Endodermal cell (in vitro differentiated cells): ENCODE measurements at places on chromosomes 4 and X. TPM values are rescaled to one million over a fixed set of nuclear protein-coding genes. Genes with fewer than 3 reads are reported as not detected.

GRCh38 chr4:52869196-52869595, 7.1 kb downstream of the RASL11B start:
- no peak for DNase-seq

GRCh38 chr4:45368832-45369231, 642.5 kb upstream of the GNPDA2 start:
- no peak for DNase-seq

DNA sequence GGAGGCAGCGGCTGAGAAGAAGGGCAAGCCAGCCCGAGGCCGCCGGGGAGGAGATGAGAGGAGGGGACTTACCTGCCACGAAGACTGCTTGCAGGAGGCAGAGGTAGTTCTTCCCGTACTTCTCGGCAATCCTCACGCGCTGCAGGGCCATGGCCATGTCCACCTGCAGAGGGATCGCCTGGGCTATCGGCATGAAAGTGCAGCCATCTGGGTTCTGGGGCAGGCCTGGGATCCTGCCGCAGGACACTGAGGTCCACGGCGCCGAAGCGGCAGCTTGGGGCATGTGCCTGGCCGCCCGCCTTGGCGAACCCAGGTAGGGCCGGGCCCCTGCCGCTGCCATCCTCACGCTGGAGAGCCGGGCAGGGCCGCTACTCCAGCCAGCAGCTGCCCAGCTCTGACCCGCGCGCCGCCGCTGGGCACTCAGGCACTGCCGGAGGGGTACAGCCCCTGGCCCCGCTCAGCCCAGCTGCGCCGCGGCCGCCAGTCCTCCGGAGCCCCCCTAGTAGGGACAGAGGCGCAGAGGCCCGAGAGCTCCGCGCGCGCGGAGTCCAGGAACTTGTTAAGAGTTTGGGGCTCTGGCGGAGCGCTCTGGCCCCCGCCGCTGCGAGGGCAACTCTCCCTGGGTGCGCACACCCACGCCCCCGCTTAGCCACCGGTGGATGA, 16.0 kb downstream of the MCF2 start:
- DNase-seq: peak; percentile 74

DNA sequence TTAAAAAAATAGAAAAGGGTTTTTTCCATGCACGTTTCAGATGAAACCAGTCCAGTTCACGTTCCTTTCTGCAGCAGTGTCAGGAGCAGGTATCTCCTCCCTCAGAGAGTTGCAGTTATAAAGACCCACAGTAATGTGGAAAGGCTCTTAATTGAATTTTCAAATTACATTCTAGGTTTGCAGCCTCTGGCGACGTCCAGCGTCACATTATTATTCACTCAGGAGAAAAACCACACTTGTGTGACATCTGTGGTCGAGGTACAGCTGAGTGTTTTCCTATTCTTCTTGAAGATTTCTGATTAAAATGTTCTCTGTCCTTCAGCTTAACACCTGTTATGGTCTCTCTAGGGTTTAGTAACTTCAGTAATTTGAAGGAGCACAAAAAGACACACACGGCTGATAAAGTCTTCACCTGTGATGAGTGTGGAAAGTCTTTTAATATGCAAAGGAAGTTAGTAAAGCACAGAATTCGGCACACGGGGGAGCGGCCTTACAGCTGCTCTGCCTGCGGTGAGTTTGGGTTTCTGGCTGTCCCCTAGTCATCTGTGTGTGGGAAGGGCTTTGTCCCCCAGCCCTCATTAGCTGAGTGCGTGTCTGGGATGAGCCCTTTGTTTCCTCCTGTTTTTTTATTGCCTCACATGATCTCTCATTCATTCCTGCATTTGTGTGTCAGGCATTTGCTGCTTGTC, 25.6 kb downstream of the ZBTB49 start:
- DNase-seq: peak; percentile 4

DNA sequence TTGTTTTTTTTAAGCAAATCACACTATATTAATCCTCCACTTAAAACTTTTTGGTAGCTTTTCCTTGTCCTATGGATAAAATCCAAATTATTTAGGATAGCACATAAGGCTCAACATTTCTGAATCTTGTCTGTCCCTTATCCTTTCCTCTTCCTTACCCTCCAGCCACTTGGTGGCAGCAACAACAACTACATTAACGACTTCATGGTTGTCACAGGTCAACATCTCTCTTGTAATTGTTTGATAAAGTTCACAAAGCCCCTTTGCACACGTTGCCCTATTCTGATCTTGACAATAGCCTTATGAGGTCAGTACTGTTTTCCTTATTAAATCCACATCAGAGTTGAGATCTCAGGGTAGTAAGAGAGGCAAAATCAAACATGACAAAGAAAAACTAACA, 269.0 kb upstream of the PABPC4L start:
- peak; percentile 73 for DNase-seq

DNA sequence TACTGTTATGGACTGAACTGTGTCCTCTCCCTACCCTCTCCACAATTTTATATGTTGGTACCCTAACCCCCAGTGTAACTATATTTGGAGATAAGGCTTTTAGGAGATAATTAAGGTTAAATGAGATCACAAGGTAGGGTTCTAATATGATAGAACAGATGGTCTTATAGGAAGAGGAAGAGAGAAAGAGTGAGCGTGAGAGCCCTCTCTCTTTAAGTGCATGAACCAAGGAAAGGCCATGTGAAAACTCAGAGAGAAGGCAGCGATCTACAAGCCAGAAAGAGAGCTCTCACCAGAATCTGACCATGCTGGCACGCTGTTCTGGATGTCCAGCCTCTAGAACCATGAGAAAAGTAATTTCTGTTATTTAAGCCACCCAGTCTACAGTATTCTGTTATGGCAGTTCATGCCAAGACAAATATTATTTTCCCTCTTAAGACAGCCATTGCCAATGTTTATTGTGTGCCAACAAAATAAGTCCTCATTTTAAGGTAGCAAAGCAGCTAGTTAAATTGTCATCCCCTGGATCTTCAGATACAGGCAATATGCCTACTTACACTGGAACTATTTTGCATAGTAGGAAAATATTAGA, 336.2 kb downstream of the MID1IP1 start:
- DNase-seq: no peak

- DNase-seq: no peak
These were observed 88.4 kb downstream of the GPR143 start for GRCh38 chrX:9677098-9677739.

DNA sequence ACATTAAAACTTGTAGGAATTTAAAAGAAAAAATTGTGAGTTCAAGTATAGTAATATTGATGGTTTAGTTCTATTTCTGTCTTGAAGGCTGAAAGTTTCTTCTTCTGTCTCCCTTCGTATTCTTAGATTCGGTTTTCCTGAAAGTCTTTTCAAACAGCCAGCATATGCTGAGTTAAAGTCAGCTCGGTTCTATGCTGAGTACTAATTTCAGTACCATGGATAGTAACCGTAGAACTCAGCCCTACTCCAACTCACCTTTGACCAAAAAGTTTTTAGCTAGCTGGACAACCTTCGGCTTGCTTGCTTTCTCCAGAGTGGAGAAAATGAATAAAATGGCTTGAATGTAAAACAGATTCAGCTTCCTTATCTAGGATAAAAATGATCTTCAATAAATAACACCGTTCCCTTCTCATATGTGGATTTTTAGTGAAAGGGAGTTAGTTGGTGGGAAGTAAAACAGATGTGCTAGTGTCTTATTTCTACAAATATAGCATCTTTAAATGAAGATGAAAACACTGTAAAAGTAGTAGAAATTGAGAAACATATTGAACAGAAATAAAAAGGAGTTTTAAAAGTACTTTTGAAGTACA, 5.2 kb downstream of the POU4F2 start:
- DNase-seq: no peak

- DNase-seq: no peak
These were observed 692.6 kb downstream of the FAM133A start for GRCh38 chrX:94366616-94367015.

- DNase-seq: no peak
These were observed 54.4 kb upstream of the NAP1L5 start for GRCh38 chr4:88752076-88752463.

GRCh38 chr4:140152013-140152703, 1.8 kb downstream of the MAML3 start:
- peak; percentile 81 for DNase-seq

DNA sequence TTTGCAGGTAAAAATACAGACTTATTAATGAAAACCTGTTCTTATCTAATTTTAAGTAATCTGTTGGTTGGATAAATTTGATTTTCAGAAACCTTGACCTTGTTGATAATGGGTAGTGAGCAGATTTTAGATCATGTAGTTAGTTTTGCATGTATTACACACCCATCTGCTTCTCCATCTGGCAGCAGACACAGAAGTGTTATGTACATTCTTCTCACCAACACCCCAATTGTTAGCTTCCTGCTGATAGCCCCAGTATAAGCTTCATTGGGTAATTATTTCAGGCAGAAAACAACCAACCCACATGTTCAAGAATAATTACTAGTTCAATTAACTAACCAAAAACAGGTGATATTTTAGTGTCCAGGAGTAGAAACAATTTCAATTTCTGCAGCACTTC, 1740.5 kb upstream of the AGA start:
- DNase-seq: no peak

- DNase-seq: no peak
These were observed 2121.0 kb downstream of the PCDH7 start for GRCh38 chr4:32841217-32841616.

DNA sequence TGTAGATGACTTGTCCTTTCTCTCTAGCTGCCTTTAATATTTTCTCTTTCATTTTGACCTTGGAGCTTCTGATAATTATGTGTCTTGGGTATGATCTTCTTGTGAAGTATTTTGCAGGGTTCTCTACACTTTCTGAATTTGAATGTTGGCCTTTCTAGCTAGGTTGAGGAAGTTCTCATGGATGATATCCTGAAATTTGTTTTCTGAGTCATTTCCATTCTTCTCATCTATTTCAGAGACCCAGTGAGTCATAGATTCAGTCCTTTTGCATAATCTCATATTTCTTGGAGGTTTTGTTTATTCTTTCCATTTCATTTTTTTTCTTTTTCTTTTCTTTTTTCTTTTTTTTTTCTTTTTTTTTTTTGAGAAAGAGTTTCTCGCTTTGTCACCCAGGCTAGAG, 585.7 kb upstream of the PABPC4L start:
- no peak for DNase-seq

DNA sequence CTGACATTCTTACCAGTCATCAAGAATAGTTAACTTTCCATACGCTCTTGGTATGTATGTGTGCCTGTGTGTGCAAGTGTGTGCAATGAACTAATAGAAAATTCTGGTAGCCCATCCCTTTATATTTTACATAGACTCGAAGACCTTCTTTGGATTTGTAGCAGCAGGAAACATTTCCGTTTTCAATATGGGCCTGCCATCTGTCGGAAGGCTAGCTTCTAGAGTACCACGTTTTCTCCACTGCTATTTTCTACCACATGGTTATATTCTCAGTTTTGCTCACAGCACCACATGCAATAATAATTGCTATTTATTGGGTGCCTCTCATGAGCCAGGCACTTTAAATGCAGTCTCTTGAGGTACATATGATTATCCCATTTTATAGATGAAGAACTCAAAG, 47.9 kb upstream of the PTCHD1 start:
- no peak for DNase-seq

GRCh38 chrX:65985211-65985610, 54.7 kb downstream of the VSIG4 start:
- DNase-seq: no peak

GRCh38 chr4:140089216-140089615, 64.8 kb downstream of the MAML3 start:
- no peak for DNase-seq

TMEM47 gene
- total RNA-seq: 7.5 to 13.4 TPM (median 12.6 TPM) in 3 replicates

TEC gene
- 3.8 and 4.4 TPM in 2 replicates for total RNA-seq

HAUS3 gene
- 17.0 and 17.8 TPM in 2 replicates for total RNA-seq

PLP1 gene
- total RNA-seq: 16.0 and 17.6 TPM in 2 replicates

SHROOM4 gene
- 10.4 to 22.8 TPM (median 20.5 TPM) in 3 replicates for total RNA-seq

CENPVL3 gene
- 2.3 to 3.5 TPM (median 3.0 TPM) in 3 replicates for total RNA-seq

CXorf51B gene
- total RNA-seq: not detected in 3 replicates

ATP6AP2 gene
- total RNA-seq: 82.2 and 87.4 TPM in 2 replicates

GAGE12F gene
- total RNA-seq: not detected in 3 replicates

JCHAIN gene
- not detected in 3 replicates for total RNA-seq
